Esophagus muscularis mucosa (tissue), 4 donors: ENCODE measurements at places on chromosomes 13 and 19. TPM values are rescaled to one million over a fixed set of nuclear protein-coding genes. Genes with fewer than 3 reads are reported as not detected.

NBEA gene
- 30.8 TPM for total RNA-seq

UCHL3 gene
- 25.3 TPM for total RNA-seq

SLC7A10 gene
- not detected for total RNA-seq

ZNF865 gene
- total RNA-seq = 7.5 TPM

SOX21 gene
- total RNA-seq = not detected

CCL25 gene
- not detected for total RNA-seq

GRCh38 chr13:109862627-109863026, 76.2 kb upstream of the IRS2 start:
- H3K4me1 ChIP-seq = no peaks in the 10 kb centered on the region
- H3K36me3 ChIP-seq = no peaks in the 10 kb centered on the region
- H3K27ac ChIP-seq = no peak overlapping the region
- H3K27me3 ChIP-seq = no peaks in the 10 kb centered on the region

DNA sequence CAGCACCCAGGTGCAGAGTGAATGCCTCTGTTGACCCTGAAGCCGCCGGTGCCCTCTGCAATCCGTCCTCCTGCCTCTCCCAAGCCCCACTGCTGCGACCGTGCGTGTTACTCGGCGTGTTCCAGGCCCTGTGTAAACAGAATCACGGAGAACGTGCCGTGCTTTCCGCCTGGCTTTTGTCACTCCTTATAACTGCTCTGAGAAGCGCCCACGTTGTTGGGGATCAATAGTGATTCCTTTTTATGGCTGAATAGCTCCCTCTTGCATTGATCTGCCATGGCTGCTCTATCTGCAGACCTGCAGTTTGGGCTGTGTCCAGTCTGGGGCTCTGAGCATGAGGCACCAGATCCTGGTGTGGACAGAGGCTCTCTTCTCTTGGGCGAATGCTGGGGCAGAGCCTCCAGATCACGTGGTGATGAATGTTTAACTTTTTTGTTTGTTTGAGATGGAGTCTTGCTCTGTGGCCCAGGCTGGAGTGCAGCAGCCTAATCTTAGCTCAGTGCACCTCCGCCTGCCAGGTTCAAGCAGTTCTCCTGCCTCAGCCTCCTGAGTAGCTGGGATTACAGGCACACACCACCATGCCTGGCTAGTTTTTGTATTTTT, 15.8 kb downstream of the ADPRHL1 start:
- peaks cover 7% of the 10 kb centered on the region for H3K4me1 ChIP-seq
- no peak for DNase-seq
- no peak overlapping the region for H3K4me3 ChIP-seq

GRCh38 chr13:19185865-19186645, 4.4 kb upstream of the TUBA3C start:
- H3K27ac ChIP-seq = no peak overlapping the region
- H3K36me3 ChIP-seq = no peaks in the 10 kb centered on the region
- H3K27me3 ChIP-seq = no peaks in the 10 kb centered on the region
- H3K4me3 ChIP-seq = no peak overlapping the region
- H3K4me1 ChIP-seq = no peaks in the 10 kb centered on the region

DNA sequence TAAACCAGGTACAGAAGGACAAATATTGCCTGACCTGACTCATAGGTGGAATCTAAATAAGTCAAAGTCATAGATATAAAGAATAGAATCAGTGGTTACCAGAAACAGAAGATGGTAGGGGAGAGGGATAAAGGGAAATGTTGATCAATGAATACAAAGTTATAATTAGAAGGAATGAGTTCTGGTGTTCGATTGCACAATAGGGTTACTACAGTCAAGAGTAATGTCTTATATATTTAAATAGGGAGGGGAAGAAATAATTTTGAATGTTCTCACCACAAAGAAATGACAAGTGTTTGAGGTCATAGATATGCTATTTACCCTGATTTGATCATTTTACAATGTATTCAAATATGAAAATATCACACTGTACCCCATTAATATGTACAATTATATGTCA, 1541.2 kb downstream of the SLITRK1 start:
- no peaks in the 10 kb centered on the region for H3K27me3 ChIP-seq
- no peak overlapping the region for H3K4me3 ChIP-seq
- no peak overlapping the region for H3K27ac ChIP-seq
- no peaks in the 10 kb centered on the region for H3K4me1 ChIP-seq
- H3K36me3 ChIP-seq = no peaks in the 10 kb centered on the region
- no peak for DNase-seq

DNA sequence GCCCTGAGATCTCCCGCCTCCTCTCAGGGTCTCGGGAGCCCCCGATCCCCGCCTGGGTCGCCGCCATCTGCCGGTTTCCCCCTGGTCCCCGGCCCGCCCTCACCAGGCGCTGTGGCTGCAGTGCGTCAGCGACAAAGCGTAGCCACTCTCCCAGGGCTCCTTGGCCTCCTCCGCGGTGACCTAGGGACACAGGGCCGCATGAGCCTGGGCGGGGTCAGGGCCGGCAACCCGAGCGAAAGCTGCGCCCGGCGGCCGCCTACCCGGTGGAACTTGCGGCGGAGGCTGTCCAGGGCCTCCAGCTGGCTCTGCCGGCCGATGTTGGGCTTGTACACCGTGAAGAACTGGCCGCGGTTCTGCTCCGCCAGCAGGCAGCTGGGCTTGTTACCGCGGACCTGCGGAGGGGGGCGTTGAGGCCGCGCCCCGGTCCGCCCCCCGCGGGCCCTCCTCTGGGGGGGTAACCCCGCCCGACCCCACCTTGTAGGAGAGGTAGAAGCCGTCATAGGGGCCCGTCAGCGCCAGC, 5.3 kb downstream of the GPX4 start:
- H3K4me3 ChIP-seq = no peak overlapping the region
- peaks cover 81% of the 10 kb centered on the region for H3K36me3 ChIP-seq

DNA sequence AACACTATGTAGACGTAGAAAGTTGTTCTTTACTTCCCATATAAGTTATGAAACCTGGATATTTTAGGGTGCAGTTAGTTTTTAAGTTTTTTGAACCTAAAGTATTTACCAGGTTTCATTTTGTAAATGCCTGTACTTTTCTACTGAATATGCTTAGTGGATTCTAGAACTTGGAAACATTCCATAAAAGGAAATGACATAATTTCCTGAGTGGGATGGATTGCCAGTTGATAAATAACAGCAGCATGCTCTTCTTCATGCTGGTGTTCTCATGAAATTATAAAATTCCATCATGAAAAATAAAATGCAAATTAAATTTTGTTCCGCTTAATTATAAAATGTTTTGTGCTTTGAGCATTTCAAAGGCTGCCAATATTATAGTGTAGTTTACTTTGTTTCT, 362.2 kb upstream of the PCDH20 start:
- H3K36me3 ChIP-seq = no peaks in the 10 kb centered on the region
- no peak overlapping the region for H3K27ac ChIP-seq
- no peaks in the 10 kb centered on the region for H3K27me3 ChIP-seq
- no peak overlapping the region for H3K4me3 ChIP-seq
